ENCODE measurements at places on chromosomes 5 and 9.

GRCh38 chr9:2019723-2020122, 4.6 kb downstream of the SMARCA2 start:
- H3K36me3 ChIP-seq, result no peaks in the 10 kb centered on the region
- peaks cover 7% of the 10 kb centered on the region for H3K27me3 ChIP-seq
- DNase-seq, result no peak
- no peak overlapping the region for H3K27ac ChIP-seq
- H3K4me1 ChIP-seq, result peaks cover 2% of the 10 kb centered on the region

DNA sequence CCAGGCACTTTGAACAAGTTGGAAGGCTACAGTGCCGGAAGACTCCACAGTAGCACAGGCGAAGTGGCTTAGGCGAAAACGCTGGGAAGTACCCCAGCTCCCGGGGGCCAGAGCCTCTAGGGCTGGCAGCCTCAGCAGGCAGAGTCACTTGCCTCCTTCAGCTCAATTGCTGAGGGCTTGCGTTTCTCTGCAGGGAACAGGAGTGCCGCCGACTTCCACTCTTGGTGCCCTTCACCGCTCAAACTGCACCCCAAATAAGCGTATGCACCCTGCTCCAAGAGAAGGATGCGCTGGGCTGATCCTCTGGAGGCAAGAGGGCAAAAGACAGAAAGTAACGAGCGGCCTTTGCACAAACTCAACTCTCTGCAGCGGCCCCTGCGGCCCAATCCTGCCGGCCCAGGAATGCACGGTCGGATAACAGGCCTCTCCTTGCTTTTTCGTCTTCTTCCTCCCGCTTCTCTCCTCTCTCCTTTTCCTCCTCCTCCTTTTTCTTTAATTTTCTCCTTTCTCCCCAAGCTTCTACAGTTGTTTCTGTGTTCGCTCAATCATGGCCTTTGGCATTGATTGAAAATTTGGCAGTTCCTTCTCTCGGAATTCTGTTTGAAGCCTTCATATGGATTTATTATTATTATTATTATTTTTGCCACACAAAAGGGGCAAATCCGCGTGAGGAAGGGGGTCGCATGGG, 1.1 kb upstream of the S1PR3 start:
- no peak overlapping the region for H3K27ac ChIP-seq
- no peaks in the 10 kb centered on the region for H3K36me3 ChIP-seq
- H3K27me3 ChIP-seq, result no peaks in the 10 kb centered on the region
- DNase-seq, result no peak
- H3K4me3 ChIP-seq, result peak overlapping the region; percentile 67

DNA sequence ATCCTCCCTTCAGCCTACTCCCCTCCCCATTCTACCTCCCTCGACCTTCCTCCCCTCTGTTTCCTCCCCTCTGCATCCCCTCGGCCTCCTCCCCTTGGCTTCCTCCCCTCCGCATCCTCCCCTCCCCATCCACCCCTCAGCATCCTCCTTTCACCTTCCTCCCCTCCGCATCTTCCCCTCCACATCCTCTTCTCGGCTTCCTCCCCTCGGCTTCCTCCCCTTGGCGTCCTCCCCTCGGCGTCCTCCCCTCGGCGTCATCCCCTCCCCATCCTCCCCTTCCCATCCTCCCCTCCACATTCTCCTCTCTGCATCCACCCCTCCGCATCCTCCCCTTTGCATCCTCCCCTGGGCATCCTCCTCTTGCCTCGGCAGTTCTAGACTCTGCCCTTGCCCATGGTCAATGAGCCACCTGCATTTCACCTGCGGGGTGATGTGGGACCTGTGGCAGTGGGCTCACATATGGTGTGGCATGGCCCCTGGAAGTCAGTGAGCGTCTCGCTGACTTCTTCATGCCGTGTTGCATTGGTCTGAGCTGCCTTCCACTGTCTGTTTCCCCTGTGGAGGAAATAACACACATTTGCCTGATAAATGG, 113.0 kb downstream of the WNK2 start:
- DNase-seq, result no peak
- no peaks in the 10 kb centered on the region for H3K4me1 ChIP-seq
- no peak overlapping the region for H3K27ac ChIP-seq
- H3K4me3 ChIP-seq, result no peak overlapping the region
- no peaks in the 10 kb centered on the region for H3K27me3 ChIP-seq
- H3K36me3 ChIP-seq, result peaks cover 3% of the 10 kb centered on the region

DNA sequence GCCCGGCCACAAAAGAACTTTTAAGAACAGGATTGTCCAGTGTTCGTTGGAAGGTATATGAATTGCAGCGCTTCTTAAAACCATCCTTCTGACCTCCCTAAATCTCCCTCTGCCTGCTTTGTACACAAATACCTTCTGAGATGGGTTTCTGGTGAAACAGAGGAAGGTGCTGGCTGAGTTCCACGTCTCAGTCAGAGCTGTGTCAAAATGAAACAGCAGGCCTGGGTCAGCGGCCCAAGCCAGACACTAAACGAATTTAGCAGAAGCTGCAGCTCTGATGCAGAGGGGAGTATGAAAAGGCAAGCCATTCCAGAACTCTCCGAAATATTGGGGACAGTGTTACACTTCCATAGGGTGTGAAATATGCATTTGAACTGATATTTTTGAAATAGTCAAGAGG, 37.8 kb upstream of the CRB2 start:
- H3K36me3 ChIP-seq, result no peaks in the 10 kb centered on the region
- H3K27me3 ChIP-seq, result no peaks in the 10 kb centered on the region
- H3K4me3 ChIP-seq, result no peak overlapping the region
- no peaks in the 10 kb centered on the region for H3K4me1 ChIP-seq

- no peak overlapping the region for H3K27ac ChIP-seq
- H3K4me3 ChIP-seq, result no peak overlapping the region
- no peaks in the 10 kb centered on the region for H3K27me3 ChIP-seq
- no peaks in the 10 kb centered on the region for H3K4me1 ChIP-seq
Measured at GRCh38 chr5:69467442-69468225, 25.0 kb upstream of the OCLN start.

DNA sequence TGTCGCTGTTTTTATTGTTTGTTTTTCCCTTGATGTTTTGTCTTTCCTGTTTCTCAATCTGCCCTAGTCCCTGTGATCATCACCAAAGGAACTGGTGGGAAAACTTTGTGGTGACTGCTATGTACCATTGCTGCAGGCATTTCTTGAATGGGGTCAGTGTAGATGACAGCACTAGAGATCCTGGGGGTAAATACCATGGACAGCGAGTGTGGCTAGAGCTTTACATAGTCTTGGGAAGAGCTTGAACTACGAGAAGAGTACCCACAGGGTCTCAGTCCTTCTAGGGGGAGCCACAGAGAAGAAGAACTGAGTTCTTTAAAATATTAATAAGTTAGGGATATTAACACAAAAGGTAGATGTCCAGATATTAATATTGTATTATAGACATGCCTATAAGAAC, 138.8 kb downstream of the PAM start:
- no peak overlapping the region for H3K4me3 ChIP-seq
- no peaks in the 10 kb centered on the region for H3K27me3 ChIP-seq
- H3K27ac ChIP-seq, result no peak overlapping the region
- no peaks in the 10 kb centered on the region for H3K36me3 ChIP-seq
- H3K4me1 ChIP-seq, result no peaks in the 10 kb centered on the region

GRCh38 chr9:120899490-120900068, 22.6 kb upstream of the PHF19 start:
- no peaks in the 10 kb centered on the region for H3K27me3 ChIP-seq
- no peak for DNase-seq
- H3K4me1 ChIP-seq, result 0 out of 2 replicates have a peak, but pooled peaks cover 1% of the 10 kb centered on the region

DNA sequence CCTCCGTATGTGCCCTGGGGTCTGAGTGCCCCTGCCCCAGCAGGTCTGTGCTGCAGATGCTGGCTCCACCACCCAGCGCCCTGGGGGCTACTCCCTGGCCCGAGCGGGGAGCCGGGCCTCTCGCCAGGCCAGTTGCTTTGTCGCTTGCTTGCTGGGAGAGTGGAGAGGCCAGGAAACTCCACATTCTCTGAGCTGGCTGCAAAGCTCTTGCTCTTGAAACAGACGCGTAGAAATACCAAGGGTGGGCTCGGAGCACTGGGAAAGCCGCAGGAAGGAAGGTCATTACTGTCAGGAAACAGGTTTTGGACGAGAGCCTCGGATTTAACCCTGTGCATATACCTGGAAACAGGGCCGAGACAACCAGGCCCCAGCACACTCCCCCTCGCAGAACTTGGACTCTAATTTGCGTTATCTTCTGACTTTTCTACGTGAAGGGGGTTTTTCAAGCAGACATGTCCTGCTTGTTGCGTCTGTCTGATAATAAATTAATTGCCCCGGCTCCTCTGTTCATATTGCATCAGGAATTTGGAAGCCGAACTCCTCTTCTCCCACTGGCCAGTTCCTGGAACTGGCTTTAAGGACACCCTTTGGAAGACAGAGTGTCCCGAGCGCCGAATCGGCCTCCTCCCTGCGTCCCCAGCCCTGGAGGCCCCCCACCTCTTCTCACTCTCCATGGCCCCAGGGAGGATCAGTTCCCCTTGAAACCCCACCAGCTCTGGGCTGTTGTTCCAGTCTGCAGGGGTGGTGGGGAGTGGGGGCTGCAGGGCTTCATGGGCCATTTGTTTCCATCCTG, 11.2 kb downstream of the ADAMTSL2 start:
- no peaks in the 10 kb centered on the region for H3K36me3 ChIP-seq
- H3K27ac ChIP-seq, result no peak overlapping the region

DNA sequence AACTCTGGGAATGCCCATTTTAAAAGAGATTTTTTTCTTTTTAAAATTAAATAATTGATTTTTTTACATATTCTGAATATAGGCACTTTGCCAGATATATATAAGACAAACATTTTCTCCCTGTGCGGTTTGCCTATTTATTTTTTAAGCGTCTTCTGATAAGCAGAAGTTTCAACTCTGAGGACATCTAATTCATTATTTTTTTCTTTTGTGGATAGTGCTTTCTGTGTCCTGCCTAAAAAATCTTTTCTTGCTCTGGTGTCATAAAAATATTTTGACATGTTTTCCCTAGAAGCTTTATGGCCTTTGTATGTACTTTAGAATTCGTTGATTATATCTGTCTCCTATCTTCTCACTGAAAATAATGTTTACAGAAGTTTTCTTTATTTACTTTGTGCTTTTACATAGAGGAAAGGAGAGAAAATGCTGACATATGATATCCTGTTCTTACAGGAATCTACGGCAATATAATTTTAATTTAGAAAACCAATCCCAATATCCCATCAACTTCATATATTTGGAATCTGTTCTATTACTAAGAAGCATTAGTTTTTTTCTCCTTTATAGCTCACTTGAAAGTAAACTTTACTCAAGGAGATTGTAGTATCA, 111.9 kb upstream of the EFNA5 start:
- H3K36me3 ChIP-seq, result no peaks in the 10 kb centered on the region
- no peaks in the 10 kb centered on the region for H3K27me3 ChIP-seq
- H3K27ac ChIP-seq, result no peak overlapping the region
- no peaks in the 10 kb centered on the region for H3K4me1 ChIP-seq

- H3K4me1 ChIP-seq, result peaks cover 8% of the 10 kb centered on the region
- no peaks in the 10 kb centered on the region for H3K36me3 ChIP-seq
- DNase-seq, result no peak
- H3K4me3 ChIP-seq, result peak overlapping the region; percentile 80
Measured at GRCh38 chr9:133990366-133991213, 1.5 kb downstream of the VAV2 start.

GRCh38 chr9:120659209-120659608, 55.1 kb downstream of the MEGF9 start:
- no peak overlapping the region for H3K27ac ChIP-seq
- DNase-seq, result no peak
- H3K27me3 ChIP-seq, result no peaks in the 10 kb centered on the region
- H3K36me3 ChIP-seq, result no peaks in the 10 kb centered on the region
- no peaks in the 10 kb centered on the region for H3K4me1 ChIP-seq
- no peak overlapping the region for H3K4me3 ChIP-seq

DNA sequence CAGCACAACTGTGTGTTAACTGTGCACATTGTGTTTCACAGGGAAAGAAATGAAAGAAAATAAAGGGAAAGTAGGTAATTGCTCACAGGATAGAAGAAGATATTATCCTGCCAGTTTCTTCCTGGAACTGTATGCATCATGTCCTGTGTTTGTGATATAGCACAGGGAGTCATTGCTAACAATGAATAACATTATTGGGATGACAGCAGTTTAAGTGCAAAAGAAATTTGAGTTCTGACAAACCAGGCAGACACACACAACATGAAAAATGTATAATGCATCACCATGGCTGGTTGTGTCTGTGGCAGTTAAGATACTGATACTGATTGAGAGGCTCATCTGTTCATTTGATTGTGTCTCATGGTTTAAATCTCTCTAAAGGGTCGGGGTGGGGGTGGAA, 145.4 kb downstream of the SPATA31D1 start:
- H3K27me3 ChIP-seq, result no peaks in the 10 kb centered on the region
- H3K4me3 ChIP-seq, result no peak overlapping the region
- no peaks in the 10 kb centered on the region for H3K4me1 ChIP-seq
- no peaks in the 10 kb centered on the region for H3K36me3 ChIP-seq
- DNase-seq, result no peak

GRCh38 chr5:151384106-151384505, 36.7 kb upstream of the SLC36A2 start:
- no peak for DNase-seq
- H3K27me3 ChIP-seq, result no peaks in the 10 kb centered on the region
- no peaks in the 10 kb centered on the region for H3K36me3 ChIP-seq
- H3K4me1 ChIP-seq, result peaks cover 6% of the 10 kb centered on the region
- no peak overlapping the region for H3K4me3 ChIP-seq

DNA sequence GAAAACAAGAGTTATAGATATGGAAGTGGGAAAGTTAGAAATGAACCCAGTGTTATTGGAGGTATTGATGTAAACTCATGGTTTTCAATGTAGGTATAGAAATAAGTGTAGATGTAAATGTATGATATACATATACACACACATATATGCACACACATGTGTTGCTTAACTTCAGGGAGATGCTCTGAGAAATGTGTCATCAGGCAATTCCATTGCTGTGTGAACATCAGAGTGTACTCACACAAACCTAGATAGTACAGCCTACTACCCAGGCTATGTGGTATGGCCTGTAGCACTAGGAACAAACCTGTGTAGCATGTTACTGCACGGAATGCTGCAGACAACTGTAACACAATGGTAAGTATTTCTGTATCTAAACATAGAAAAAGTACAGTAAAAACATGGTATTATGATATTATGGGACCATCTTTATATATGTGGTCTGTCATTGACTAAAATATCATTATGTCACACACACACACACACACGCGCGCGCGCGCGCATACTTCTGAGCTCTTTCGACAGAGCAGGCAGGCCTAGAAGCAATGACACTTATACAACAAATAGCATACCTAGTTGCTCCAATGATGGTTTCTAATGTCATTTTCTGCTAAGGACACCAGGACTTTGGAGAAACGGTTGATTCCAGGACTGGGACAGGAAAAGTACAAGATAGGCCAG, 86.6 kb downstream of the MACROH2A1 start:
- DNase-seq, result no peak
- H3K4me3 ChIP-seq, result no peak overlapping the region
- H3K27ac ChIP-seq, result no peak overlapping the region
- no peaks in the 10 kb centered on the region for H3K27me3 ChIP-seq
